ENCODE measurements at places on chromosomes 12 and 14.
A peak's percentile ranks its signal among the peaks of the same experiment; 100 is the strongest.

GRCh38 chr12:122819209-122819785 lies 16.0 kb upstream of the HIP1R start:
- peak; percentile 68 for DNase-seq

GRCh38 chr12:47981496-47982260 lies 18.3 kb downstream of the TMEM106C start:
- no peak for DNase-seq

- no peak for DNase-seq
These were observed 954.2 kb upstream of the FBXO33 start for GRCh38 chr14:40386433-40386832.

DNA sequence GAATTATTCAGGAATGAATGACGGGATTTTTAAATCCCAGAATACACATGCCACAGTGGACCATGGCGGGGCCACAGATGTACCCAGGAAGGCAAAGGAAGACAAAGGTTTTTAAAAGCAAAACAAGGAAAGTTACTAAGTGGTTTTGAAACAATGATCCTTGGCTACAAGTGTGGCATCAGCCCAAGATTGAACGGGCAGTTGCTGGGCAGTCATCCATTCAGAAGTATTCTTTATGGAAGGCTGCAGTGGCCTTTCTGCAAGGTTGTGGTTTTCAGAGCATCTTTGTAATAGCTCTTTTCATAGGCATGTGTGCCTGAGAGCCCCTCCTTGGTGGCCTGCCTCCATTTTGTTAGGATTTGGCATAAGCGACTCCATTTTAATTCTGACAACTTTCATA lies 13.4 kb upstream of the IFI27 start:
- no peak for DNase-seq

DNA sequence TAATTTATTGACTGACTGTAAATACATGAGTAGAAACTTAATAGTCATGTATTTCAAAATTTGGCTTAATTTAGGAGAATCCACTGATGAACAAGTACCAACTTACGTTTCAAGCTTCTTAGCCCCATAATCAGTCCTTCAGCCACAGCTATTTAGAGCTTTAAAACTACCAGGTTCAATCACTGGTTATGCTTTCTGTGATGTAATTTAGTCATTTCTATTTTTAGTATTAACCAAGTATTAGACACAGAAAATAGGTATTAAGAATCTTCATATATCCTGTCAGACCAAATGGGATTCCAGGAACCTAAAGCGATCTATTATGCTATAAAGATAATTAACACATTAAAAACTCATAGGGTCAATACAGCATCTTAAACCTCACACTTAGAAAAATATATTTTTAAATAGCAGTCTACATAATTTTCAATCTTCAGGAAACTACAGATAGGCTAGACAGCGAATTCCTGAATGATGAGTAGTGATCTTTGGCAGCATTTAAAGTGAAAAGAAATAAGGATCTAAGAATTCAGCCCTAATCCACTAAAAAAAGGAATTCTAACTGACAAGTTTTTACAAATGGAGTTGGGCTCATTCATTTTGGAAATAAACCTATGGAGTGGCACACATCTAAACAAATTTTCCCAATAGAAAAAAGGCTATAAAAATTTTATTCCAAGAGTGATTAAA lies 51.5 kb downstream of the ZC3H14 start:
- DNase-seq = no peak

- DNase-seq = no peak
These were observed 177.1 kb upstream of the SLC38A2 start for GRCh38 chr12:46549527-46550265.

GRCh38 chr12:267581-268482 lies 5.2 kb upstream of the SLC6A13 start:
- DNase-seq = no peak

DNA sequence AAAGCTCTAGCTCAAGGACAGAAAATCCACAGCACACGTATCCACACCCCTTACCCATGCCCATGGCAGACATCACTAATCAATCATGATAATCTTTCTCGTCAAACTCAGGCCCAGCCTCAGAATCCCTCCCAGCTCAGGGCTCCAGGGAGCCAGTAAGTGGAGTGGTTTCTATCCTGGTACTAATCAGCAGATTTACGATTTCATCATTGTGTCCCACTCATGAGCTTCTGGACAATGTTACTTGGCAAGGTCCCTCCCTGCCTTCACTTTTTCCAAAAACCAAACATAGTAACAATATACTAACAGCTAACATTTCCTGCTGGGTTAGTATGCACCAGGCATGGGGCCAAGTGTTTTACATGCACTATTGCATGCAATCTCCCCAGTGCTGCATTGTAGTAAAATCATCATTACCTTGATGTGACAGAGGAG lies 45.8 kb upstream of the NCOR2 start:
- DNase-seq = no peak

- no peak for DNase-seq
These were observed 126.6 kb upstream of the PRKD1 start for GRCh38 chr14:30054201-30054600.

DNA sequence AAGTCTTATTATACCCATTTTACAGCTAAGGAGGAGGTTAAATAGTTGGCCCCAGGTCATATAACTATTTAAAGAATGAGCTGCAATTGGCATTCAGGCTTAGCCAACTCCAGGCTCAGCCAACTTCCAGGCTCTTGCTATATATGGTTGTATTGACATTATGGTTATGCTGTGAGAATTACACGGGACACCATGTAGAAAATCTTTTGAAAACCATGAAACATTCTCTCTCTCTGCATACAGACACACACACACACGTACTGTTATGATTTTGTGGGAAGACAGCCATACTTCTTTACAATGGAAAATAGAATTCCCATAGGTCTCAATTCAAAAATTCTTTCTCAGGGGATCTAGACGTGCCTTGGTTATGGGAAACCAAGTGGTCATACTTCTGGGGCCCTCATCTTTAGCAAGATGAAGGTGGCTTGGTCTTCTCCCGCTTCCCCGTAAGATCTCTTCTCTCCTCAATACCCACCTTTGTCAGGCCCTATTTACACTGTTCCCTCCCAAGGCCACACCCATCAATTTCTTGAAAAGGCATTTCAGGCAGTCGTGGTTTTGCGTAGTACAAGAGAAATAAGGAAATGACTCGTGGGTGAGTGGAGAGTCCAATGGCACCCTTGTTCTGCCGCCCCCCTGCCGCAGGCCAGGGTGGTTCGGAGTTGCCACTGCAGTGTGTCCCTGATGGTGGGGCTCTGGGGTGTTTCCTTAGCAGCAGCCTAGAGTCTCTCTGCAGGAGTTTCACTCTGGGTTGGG lies 10.0 kb upstream of the GPRC5A start:
- no peak for DNase-seq

All from amygdala (tissue), 56 donors.